H1 (cell line): ENCODE measurements at places on chromosomes 11 and 22. TPM values are rescaled to one million over a fixed set of nuclear protein-coding genes. Genes with fewer than 3 reads are reported as not detected.

The GRIA4 gene
- 18.8 and 21.8 TPM in 2 replicates for total RNA-seq

GRCh38 chr11:119504371-119504770 lies 81.4 kb upstream of the THY1 start:
- DNase-seq = no peak

DNA sequence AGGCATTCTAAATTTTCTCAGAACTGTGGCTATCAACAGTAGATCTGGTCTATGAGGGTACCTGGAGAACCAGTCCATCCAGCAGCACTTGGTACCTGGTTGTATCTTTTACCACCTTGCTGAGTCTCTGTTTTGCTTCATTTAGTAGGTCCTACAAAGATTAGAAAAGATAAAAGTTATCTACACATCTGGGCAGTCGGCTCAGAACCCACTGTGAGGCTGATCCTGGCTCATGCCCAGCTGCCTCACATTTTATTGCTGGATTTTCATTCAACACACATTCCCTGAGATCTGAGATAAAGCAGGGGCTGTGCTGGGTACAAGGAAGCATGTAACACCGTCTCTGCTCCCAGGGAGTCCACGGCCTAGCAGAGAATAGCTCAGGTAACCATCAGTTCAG lies 27.5 kb downstream of the ATP6V1E1 start:
- DNase-seq = no peak

The MISFA gene
- 3.8 and 4.1 TPM in 2 replicates for total RNA-seq

The TPBGL gene
- 0.25 and 0.37 TPM in 2 replicates for total RNA-seq

The OR8A1 gene
- total RNA-seq = not detected in 2 replicates

- DNase-seq = no peak
Observed at GRCh38 chr22:30837531-30837930, 131.0 kb downstream of the MORC2 start.

The TRIM44 gene
- 34.4 and 34.7 TPM in 2 replicates for total RNA-seq

GRCh38 chr11:72257570-72257969 lies 13.6 kb upstream of the PHOX2A start:
- DNase-seq = no peak

The OR4D5 gene
- not detected in 2 replicates for total RNA-seq
